Psoas muscle (tissue), 8 donors: ENCODE measurements at places on chromosomes 6 and 20.

DNA sequence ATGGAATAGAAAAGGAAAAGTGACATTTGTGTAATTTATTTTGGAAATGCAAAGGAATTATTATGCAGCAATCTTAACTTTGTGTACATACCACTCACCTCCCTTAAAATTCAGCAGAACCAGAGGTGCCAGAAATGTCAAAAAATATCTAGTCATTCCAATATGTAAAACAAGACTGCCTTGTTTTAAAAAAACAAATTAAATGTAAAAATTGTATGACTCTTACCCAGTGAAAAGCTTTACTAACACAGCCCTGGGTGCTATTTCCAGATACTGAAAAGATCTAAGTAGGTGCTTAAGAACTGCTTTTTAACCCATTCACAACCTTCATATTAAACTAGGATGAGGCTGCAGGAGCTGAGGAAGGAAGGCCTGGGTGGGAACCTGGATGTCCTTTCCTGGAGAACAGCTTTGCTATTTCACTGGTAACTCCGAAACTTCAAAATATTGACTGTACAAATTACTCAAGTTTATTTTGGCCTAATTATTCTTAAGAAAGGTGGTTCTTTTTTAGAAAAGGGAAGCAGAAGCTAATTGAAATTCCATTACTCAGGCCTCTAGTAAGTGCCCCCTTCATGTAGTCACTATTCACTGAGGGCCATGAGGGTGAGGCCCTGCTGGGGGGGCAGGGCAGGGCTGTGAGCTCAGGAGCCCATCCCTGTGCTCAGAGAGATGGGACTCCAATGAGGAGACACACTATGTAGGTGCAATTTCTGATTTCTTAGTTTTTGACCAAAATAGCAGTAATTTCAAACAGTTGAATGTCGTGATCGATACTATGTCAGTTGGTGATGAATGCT lies 139.6 kb downstream of the MAP3K4 start:
- DNase-seq, result no peak

GRCh38 chr6:91534614-91535013 lies 947.7 kb upstream of the MAP3K7 start:
- DNase-seq, result no peak

DNA sequence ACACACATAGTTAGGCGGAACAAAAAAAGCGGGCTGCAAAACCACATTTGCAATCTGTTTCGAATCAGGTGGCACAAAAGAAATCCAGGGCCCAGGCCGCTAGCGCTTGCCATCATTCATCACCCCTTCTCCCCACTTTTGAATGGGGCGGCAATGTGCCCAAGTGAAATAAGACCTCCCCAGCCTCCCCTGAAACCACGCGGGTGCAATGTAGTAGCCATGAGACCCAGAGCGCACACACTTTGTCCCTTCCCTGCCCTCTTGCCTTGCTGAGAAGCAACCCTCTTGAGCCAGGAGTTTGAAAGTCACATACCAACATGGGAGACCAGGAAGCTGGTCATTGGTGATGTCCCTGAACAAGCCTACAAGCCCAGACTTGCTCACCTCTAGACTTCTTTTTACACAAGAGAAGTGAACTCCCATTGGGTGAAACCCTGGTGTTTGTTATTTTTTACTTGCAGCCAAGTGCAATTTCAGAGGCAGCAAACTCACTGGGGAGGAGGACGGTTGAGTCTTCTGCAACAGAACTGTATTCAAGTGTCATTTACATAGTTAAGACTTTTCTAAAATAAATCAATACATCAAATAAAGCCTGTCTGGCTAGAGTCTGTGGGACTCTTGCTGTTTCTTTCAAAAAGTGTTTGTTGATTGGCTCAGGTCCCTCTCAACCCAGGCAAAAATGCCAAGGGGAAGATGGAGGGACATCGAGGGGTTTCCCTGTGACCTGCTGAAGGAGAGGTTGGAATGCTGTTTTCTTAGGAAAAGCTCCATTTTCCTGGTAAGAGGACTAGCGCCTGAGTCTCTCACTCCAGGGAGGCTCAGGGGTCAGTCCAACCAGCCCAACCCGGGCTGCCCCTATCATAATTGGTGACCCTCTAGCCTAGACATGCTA lies 138.1 kb upstream of the PTPN1 start:
- no peak for DNase-seq

GRCh38 chr6:106146852-106147351 lies 60.8 kb downstream of the PRDM1 start:
- DNase-seq, result no peak

DNA sequence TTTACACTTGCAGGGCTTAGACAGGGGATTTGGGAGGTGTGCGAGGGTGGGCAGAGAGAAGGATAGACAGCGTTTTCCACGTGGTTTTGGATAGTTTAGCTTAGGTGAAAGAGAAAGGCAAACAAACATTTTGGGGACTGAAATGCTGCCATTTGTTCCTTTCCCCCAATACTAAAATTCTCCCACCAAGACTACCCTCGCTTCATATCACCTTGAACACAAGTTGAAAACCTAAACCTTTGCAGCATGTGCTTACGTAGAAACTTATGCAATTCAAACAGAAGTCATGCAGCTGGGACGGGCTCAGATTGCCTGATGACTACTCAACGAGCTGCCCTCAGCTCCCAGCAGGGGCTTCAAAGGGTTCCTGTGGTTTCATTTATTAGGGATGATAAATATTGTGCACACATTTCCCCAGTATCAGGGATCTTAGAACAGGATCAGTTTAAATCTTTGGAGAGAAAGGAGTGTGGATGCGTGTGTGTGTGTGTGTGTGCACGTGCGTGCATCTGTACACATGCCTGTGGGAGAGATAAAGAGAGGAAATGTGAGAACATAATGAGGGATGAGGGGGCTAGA lies 77.3 kb downstream of the SLC22A23 start:
- no peak for DNase-seq

DNA sequence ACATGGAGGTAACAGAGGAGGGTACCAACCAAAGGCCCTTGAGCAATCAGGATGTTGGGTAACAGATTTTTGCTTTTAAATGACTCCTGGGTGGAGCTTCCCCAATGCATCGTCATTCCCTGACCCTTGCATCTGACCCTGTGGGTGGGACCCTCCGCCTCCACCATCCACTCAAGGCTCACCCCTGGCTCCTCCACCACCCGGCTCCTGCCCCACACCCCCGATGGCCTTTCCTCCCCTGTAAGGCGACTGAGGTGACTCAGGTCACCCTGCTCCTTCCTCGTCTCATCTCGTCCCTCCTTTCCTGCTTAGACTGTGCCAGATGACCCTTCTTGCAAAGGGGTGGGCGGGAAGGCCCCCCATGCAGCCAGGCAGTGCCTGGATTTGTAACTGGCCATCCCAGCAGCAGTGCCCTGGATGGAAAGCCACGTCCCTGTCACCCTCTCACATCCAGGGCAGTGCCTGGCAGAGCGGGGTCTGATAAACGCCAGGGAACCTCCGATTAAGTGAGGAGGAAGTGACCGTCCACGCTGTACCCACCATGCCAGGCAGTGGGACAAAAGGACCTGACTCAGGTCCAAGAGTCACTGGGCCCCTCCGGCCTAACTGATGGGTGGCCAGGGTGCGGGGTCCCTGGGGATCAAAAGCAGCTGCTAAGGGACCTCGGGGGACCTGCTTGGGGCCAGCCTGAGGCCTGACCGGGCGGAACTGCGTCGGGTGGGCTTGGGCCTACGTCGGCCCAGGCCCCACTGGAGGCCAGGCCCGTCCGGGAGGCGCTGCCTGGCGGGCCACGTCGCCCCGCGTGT lies 624 bp upstream of the NPEPL1 start:
- peak; percentile 70 for DNase-seq

GRCh38 chr6:3293271-3294155 lies 34.8 kb downstream of the PSMG4 start:
- no peak for DNase-seq

- DNase-seq, result no peak
Measured at GRCh38 chr6:51554029-51554428, 533.4 kb downstream of the PKHD1 start.

DNA sequence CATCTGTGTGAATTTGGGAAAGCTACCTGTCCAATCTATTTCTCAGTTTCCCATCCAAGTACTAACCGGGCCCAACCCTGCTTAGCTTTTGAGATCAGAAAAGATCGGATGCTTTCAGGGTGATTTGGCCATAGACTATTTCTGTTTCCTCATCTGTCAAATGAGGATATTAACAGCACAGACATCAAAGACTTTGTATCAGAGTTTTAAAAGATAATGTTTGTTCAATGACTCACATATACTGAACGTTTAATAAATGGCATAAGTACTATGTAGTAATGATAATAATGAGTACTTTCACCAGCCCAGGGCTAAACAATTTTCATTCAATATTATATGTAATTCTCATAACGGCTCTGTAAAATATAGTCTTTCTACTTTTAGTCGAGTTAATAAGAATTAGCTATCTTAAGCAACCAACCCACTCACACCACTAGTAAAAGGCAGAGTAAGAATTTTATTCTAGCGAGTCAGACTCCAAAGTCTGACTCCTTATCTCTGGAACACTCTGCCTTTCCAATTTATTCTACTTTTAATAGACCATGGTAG lies 216.5 kb downstream of the ARHGAP18 start:
- DNase-seq, result no peak

DNA sequence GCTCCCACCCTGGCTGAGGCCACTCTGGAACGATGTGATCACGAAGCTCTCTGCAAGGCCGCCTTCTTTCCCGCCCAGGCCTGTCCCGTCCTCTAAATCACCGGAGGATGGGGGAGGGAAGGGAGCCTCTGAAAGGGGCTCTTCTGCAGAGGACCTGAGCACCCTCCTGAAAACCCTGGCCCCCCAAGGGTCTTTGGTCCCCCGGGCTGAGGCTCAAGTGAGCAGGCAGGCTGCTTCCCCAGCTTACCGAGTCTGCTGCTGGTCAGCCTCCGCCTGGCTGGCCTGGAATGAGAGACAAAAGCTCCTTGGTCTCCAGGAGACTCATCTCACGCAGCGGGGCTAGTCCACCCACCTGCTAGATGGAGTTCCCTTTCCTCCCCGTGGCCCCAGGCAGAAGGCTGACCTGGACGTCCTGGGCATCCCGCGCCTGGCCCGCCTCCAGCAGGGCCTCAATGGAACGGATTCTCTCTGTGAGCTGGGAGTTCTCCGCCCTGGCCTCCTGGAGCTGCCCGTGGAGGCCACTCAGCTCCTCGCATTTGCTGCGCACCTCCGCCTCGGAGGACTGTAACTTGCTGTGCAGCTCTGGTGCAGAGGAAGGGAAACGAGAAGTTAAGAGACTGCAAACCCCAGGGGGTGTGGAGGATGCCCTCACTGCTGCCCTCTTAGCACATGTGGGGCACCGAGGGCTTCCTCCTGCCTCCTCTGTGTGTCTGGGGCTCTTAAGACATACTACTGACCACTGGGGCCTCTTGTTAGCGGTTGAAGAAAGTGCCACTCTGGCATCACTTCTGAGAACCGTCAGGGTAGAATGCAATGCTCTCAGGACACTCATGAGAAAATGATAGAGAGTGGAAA lies 54.7 kb downstream of the RRBP1 start:
- peak; percentile 18 for DNase-seq
